Neural crest cell (in vitro differentiated cells): ENCODE measurements at places on chromosomes 13 and 19.
A peak's percentile ranks its signal among the peaks of the same experiment; 100 is the strongest.

DNA sequence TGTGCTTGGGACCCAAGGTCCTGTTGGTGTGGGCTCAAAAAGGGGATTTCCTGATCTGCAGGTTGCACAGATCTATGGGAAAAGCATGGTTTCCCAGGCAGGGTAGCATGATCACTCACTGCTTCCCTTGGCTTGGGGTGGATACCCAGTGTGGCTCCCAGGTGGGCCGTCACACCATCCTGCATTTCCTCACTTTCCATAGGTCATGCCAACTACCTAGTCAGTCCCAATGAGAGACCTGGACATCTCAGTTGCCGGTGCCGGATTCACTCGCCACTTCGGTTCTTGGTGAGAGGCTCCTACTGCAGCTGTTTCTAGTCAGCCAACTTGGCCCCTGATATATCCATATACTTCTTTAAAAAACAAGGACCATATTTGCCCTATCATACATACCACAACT, 503.0 kb downstream of the PCDH17 start:
- DNase-seq: no peak

DNA sequence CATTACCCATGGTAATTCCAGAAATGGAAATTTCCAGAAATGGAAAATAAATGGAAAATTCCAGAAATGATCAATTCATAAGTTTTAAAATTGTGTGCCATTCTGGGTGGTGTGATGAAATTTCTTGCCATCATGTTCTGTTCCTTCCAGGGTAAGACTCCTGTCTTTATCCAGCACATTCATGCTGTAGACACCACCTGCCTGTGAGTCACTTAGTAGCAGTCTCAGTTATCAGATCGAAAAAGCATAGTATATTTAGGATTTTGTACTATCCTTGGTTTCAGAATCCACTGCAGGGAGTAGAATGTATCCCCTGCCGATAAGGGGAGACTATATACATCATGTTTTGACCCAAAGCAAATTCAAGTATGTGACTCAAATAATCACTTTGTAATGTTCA, 26.7 kb upstream of the CSNK1A1L start:
- no peak for DNase-seq

- DNase-seq: no peak
These were observed 67.4 kb upstream of the CLDN10 start for GRCh38 chr13:95485045-95485517.

- no peak for DNase-seq
These were observed 433.0 kb downstream of the TSHZ3 start for GRCh38 chr19:30916238-30916637.

DNA sequence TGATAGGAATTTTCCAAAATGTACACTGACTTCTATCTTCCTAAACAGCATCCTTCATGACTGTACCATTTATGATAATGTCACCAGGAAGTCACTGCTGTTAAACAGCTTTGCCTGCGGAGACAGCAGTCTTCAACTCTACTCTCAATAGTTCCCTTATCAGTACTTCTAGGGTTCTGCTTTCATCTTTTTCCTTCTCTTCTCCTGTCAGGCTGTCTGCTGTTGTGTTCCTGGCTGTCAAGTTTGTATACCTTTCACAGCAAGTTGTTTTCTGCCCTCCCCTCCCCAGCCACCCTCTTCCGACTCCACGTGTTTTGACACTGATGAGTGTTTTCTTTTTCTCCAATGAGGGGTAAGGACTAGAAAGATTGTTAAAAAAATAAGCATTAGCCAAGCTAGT, 2.2 kb downstream of the UPF3A start:
- DNase-seq: no peak

GRCh38 chr13:82758044-82758443, 1124.2 kb downstream of the SLITRK1 start:
- DNase-seq: no peak

DNA sequence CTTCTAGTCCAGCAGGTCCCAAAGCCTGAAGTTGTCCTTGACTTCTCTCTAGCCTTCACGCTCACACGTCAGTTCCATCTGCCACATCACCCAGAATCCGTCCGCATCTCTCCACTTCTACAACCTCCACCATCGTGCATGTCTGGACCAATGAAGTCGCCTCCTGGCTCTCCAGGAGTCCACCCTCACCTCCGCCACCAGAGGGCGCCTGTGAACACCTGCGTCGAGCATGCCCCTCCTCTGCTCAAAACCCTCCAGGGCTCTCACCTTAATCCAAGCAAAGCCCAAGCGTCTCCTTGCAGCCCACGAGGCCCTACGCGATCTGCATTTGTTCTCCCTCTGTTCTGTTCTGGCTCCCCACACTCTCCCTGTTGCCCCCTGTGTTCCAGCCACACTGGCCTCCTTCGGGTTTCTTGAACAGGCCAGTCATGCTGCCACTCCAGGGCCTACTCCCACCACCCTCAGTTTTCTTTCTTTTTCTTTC, 3.7 kb downstream of the USHBP1 start:
- peak; percentile 88 for DNase-seq

GRCh38 chr13:66623129-66623820, 606.9 kb downstream of the PCDH9 start:
- no peak for DNase-seq

- DNase-seq: no peak
These were observed 977 bp downstream of the PCDH20 start for GRCh38 chr13:61414686-61415057.

- no peak for DNase-seq
These were observed 21.2 kb downstream of the WTIP start for GRCh38 chr19:34502582-34503411.

DNA sequence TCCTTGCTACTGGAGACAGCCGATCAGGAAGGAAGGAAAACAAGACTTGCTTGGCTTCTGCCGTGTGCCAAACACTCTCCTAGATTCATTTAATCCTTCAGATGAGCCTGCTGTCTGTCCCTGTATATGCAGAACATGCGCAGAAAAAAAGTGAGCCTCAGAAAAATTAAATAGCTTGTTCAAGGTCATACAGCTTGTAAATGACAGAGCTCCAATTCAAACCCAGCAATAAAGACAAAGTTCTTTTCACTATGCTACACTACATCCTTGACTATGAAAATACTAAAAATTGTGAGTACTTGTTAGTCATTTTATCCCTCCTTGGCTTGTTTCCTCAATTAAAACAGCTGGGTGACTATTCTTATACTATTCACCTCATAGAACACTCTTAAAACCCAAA, 121.4 kb downstream of the KCNRG start:
- no peak for DNase-seq

DNA sequence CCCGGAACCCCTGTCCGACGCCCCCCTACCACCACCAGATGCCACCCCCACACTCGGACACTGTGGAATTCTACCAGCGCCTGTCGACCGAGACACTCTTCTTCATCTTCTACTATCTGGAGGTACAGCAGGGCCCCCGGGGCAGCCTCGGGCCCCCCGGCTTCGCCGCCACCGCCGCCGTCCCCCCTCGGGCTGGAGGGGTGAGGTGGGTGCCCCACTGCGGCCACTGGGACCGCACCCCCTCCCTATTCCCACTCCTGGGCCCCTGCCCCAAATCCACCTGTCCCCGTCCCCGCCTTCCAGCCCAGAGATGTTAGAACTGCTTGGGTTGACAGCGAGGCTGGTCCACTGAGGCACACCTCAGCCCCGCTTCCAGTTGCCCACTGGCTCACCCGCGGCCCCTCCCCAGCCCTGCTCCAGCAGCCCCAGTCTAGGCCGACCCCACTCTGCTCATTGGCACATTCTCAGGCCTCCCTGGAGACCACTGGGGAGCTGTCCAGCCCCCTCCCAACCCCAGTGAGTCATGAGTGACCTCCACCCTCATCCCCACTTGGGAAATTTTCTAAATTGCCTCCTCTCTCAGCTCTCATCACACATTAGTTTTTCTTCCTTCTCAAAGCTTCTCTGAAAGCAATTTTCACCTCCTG, 6.5 kb downstream of the LENG1 start:
- DNase-seq: no peak

DNA sequence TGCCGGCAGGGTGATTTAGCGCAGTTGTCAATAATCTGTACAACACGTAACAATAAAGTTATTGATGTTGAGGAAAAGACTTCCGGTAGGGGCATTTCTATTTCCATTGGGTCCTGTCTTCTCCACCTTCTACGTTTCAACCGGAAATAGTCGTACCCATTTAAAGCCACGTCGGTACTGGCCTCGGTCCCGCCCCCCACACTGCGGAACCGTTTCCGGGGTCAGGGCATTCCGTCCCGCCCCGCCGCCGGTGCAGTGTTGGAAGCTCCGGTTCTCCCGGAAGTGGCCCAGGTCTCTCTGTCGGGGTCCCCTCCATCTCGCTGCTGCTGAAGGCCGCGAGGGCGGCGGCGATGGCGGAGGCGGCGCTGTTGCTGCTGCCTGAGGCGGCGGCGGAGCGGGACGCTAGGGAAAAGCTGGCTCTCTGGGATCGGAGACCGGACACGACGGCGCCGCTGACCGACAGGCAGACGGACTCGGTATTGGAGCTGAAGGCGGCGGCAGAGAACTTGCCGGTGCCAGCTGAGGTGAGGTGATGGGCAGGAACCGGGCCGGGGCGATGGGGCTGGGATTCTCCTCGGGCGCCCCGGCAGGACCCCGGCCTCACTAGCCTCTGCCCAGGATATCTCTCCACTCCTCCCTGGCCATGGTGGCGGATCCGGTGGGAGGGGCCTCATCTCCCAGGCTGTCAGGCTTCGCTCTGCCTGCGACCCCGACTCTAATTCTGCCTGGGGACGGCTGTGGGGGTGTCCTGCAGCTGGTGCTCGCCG, at the start of gene COG3:
Gene COG3, plus strand, starts transcription at position 253 of the 767 bp plus-strand sequence. Its CDS starts 98 bp downstream, at position 351.
- DNase-seq: peak; percentile 82

- no peak for DNase-seq
These were observed 38.9 kb downstream of the STOML3 start for GRCh38 chr13:38951525-38952313.

- DNase-seq: no peak
These were observed 193.6 kb downstream of the RAP2A start for GRCh38 chr13:97627566-97627965.
